ENCODE measurements at places on chromosomes 12 and 14.

- no peak for DNase-seq
Observed at GRCh38 chr14:70698288-70698687, 56.6 kb downstream of the TTC9 start.

GRCh38 chr12:109178532-109178931 lies 62.1 kb downstream of the ACACB start:
- no peak for DNase-seq

DNA sequence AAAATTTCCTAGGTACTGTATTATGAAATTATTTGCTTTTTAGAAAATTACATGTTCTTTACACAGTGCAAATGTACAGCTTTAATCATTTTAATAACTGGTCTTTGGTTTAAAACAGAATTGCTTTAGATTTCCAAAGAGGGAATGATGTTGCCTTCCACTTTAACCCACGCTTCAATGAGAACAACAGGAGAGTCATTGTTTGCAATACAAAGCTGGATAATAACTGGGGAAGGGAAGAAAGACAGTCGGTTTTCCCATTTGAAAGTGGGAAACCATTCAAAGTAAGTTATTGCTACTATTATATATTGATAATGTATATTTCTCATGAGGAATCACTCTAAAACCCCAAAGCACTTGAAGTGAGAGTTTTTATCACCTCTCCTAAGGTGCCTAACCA lies 13.4 kb downstream of the LGALS3 start:
- no peak for DNase-seq

DNA sequence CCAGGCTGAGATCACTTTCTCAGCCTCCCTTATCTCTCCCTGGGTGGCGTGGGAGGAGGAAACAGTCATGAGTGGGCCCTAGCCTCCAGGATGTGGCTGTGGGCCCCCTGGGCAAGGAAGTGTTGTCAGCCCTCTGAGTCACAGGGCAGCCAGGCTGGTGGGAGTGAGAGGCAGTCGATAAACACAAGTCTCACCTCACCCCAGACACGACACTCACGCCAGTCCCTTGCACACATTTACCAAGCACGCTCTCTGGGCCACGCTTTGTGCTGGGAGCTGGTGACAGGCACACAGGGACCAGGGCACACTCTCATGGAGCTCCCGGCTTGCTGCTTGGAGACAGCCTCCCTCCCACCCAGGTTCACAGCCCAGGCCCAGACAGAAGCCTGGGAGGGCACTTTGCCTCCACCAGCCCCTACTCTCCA lies 1.9 kb upstream of the KRT79 start:
- no peak for DNase-seq

DNA sequence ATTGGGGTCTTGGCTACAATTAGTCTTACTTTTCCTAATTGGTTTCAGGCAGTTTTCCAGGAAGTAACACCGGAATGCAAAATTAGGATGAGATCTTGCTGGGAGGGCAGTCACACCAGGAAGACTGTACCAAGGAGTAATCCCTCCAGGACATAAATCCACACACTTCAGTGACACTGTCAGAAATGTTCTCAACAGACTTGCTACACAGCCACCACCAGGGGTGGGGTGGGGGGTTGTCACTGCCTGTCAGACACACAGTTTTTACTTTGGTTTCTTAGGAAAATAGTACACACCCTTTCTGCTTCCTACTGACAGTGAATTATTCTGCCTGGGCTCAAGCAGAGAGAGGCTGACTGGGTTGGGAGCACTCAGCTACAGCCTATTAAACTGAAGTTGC lies 102.9 kb upstream of the CCDC196 start:
- DNase-seq, result no peak

DNA sequence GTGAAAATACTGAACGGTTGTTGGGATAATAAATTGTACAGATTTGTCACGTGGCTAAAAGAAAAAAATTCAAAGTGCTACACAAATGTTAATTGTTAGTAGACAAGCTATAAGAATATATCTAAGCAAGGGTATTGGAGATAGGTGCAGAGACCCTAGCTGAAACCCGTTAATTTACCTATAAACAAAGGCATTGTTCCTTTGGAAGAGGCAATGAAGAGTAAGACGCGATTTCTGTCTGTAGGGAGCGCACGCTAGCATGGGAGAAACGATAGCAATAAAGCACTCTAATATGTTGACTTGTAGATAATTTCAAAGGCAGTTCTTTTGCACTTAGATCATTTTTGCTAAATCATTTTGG lies 565 bp downstream of the CCDC77 start:
- no peak for DNase-seq

DNA sequence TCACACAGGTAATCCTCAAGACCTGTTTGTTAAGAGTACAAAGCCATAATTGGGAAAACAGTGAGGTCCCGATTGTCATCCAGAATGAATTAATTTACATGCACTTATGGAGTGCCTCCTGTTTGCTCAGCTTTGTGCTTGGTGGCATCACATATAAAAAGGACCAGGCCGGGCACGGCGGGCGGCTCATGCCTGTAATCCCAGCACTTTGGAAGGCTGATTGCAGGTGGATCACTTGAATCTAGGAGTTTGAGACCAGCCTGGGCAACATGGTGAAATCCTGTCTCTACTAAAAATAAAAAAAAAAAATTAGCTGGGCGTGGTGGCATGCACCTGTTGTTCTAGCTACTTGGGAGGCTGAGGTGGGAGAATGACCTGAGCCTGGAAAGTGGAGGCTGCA lies 247.4 kb downstream of the CACNA1C start:
- DNase-seq, result no peak

GRCh38 chr12:6547987-6548386 lies 7.9 kb downstream of the IFFO1 start:
- DNase-seq, result no peak

Data from amygdala (tissue), 56 donors.